ENCODE measurements at places on chromosomes 12 and 14.

DNA sequence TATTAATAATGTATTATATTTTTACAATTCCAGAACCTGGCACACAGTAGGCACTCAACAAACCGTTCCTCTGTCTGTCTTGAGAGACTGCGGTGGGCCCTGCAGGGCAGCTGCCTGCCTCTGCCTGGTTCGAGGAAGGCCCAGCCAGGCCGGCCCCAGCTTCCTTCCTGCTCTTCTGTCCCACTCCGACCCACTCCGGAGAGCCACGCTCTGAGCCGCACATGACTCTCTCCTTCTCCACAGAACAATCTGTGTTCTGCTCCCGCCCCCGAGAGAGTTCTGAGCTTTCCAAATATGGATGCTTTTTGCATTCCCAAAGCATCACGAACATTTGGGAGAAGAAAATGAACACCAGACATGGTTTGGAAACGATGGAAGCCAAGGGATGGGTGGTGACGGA is 57.3 kb downstream of the TTC7B start:
- DNase-seq, result peak; percentile 46

DNA sequence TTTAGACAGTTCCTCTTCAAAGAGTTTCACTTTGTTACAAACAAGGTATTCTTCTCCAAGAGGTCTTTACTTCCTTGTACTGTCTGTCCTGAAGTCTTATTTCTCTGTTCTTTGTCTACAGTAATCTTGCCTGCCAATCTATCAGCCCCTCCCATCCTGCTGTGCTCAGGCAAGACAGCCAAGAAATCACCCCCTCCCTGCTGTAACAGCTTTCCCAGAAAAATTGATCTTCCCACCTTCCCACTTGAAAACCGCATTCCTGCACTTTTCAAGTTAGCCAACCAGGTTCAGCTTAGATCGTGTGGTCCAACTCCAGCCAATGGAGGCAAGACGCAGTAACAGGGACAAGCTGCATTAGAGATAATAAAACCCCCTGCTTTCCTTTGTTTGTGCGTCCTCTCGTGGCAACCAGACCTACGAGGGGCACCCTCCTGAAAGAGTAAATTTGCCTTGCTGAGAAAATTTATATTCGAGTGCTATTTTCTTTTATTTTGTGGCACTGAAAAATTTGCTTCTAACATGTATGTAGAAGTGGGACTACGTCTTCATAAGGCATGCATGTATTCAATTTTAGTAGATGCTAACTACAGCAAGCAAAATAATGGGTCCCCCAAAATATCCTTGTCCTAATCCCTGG is 46.5 kb upstream of the ESR2 start:
- no peak for DNase-seq

GRCh38 chr14:100871234-100872186 is 32.0 kb downstream of the RTL1 start:
- peak; percentile 12 for DNase-seq

GRCh38 chr12:20757-21156 is 45.8 kb upstream of the IQSEC3 start:
- DNase-seq, result no peak

DNA sequence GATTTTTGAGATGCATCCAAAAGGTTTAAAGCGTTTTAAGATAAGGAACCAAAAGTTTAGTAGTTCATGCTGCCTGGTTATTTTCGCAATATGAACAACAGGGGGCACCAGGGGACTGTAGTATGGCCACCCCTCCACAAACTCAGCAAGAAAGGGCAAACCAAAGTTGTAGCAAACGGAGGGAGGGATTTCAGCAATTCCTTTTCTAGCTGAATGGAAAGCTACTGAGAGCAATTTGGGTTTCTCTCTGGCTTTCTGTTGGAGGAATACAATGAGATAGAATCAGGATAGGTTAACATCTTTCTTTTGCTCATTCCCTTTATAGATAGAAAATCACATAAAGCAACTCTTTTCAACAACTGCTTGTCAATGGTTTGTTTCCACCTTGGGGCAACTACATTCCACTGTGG is 62.5 kb downstream of the DRAM1 start:
- peak; percentile 85 for DNase-seq
